Spleen (tissue), 13 donors: ENCODE measurements at places on chromosomes 1 and 21.
A peak's percentile ranks its signal among the peaks of the same experiment; 100 is the strongest.

DNA sequence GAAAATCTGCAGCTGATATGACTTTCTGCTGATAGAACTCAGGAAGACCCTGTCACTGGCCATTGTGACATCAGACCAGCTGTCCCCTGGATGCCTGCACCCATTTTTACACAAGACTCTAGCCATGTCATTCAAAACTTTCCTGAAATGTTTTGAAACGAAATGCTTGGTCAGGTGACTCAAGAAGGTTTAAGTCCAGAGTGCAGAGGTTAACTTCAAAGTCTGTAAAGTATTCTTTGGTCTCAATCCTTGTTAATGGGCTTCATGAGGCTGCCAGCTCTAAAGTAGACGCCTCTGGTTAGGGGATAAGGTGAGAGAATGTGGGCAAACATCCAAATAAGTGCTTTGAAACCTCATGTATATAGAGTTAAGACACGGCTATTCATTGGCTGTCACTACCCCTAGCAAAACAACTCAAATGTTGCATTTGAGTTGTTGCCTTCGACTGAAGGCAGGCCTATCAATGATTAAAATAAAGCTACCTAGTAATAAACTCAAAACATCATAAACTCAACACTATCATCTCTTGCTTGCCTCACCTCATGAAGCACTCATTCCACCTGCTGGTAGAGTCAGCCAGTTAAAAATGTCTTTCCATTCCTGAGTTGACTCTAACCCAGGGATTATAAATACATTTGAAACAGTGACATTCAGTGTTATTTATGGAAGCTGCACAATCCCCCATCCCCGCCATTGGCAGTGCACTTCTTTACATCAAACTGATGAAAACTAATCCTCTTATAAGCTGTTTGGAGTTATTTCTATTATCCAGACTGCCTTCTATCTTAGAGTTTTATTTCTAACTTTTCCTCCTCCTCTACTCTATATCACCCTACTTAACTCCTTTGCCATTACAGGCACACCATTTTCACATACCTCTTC, 26.0 kb downstream of the RABIF start:
- DNase-seq: no peak

DNA sequence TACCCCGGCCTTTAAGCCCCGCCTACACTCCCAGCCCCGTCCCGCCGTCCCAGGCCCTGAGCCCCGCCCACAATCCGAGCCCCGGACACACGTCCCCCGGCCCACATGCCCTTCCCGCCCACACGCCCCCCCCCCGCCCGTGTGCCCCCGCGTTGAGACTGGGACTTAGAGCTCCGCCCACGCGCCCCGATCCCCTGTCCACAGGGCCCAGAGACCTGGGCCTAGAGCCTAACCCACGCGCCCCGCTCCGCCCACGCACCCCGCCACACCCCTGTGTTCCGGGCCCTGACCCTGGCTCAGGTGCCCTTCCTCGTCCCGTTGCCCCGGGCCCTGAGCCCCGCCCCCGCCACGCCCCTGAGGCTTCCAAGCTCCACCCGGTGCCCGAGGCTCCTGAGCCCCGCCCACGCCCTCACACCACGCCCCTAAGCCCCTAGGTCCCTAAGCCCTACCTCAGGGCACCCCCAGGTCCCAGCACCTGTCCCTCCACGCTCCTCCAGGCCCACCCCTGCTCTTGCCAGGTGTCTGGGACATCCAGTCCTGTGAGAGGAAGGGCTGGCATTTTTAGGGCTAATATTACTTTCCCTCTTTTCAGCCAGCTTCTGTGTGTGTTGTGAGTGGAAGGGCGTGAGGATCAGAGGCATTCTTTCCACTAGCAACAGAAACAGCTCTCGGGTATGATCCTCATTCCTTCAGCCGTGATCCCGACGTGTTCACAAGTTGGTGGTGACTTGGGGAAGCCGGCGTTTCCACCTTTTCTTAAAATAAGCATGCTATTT, 552 bp upstream of the GPR157 start:
- DNase-seq: peak; percentile 99

DNA sequence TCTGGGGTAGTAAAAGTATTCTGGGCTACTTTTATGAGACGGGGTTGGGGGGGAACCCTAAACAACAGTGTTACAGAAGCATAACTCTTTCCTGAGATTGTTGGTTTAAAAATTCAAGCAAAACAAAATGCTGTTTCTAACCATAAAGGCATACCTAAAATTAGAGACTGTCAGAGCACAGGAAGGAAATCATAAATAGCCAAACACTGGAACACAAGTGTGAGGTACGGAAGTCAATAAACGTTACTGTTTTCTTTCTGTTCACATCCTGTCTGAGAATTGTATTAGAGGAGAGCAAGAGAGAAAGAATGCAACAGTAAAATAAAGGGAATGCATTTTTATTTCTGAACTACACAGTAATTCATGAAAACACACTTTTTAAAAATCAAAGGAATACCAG, 42.8 kb upstream of the IL12RB2 start:
- DNase-seq: no peak

DNA sequence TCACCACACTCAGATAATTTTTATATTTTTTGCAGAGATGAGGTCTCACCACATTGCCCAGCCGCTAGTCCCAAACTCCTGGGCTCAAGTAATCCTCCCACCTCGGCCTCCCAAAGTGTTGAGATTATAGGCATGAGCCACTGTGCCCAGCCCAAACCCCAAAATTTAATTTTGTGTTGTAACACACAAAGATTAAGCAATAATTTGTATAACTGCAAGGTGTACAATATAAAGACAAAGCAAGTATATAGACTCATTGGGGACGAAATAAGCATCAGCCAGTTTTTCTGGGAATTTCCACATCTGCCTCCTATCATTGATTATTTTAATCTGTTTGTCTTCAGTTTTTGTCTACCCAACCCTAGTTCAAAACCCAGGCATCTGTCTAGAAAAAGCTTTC, 42.7 kb downstream of the ST7L start:
- no peak for DNase-seq
